ENCODE measurements at places on chromosomes 12 and 14.

GRCh38 chr12:998020-998874, 7.2 kb downstream of the ERC1 start:
- DNase-seq = no peak

GRCh38 chr14:46482200-46482599, 169.4 kb downstream of the RPL10L start:
- DNase-seq = no peak

GRCh38 chr14:32694795-32695449, 243.8 kb upstream of the NPAS3 start:
- no peak for DNase-seq

GRCh38 chr12:6145564-6145963, 21.1 kb upstream of the VWF start:
- DNase-seq = no peak

DNA sequence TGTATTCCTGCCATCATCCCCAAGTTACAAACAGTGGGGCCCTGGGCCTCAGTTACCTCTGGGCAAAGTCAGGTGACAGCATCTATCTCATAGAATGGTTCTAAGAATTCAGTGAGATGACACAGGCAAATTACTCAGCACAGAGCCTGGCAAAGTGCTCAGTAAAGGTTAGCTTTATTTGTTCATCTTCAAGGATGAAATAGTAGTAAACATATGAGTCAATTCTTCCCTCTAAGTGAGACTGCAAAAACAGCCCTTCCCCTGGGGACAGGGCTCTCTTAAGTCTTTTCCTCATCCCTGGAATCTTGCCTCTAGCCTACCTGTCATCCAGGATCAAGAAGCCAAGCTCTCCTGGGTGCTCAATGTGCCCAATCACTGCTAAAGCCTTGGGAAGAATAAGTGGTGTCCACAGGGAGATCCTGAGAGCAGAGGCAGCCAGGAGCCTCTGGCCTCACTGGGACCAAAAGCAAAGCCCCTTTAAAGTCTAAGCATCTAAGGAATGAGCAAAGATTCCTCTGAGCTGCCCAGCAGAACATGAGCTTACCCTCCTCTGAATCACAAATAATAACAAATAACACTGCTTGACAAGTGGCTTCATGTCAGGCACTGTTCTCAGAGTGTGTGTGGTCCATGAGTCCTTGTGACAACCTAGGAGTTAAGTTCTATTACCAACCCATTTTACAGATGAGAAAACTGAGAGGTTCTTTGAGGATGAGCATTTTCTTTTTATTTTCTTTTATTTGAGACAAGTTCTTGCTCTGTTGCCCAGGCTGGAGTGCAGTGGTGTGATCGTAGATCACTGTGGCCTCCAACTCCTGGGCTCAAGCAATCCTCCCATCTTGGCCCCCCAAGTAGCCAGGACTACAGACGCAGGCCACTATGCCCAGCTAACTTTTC, 12.1 kb downstream of the NUAK1 start:
- peak; percentile 89 for DNase-seq

DNA sequence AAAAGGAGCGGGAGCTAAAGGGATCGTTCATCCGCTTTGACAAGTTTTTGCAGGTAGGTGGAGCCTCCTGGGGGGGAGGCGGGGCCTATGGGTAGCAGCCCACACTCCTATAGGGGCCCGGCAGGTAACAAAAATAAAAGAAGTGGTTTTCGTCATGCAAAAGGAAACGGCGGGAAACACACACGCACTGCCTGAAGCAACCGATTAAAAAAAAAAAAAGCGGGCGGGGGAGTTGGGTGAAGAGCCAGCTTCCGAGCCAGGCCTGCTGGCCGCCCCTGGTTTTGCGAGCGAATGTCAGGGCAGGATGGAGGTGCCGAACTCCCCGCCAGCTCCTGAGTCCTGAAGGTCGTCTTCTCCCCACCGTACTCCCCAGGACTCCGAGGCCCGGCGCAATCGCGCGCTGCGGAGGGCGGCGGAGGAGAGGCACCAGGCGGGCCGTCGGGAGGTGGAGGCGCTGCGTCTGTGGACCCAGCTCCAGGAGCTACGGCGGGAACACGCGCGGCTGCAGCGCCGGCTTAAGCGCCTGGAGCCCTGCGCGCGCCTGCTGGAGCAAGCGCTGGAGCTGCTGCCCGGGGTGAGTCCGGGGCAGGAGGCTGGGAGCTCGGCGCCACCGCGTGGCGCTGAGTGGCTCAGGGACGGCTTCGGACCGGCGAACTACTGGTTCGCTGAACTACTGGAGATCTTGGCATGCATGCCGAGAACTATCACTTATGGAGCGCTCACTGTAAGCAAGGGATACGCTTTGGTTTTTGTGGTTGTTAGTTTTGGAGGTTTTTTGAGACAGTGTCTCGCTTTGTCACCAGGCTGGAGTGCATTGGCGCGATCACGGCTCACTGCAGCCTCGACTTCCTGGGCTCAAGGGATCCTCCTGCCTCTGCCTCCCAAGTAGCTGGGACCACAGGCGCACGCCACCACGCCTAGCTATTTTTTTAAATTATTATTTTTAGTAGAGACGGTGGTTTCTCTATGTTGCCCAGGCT, 3.6 kb downstream of the CFAP73 start:
- peak; percentile 60 for DNase-seq

DNA sequence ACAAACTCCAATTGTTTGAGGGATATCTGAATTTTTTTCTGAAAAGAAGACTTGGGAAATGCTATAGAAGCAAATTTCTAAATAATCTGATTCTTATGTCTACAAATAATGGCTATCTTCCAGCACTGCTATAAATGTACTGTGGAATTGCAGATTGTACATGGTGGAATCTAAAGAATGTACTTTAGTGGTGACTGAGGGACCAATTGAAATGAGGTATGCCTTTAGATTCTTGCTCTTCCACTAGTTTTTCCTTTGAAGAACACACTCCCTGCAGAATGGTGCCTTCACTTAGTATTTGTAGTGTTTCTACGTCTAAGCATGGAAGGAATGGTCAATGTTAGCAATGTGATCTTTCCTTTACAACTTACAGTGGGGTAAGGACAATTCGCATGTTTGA, 11.7 kb upstream of the PRB4 start:
- no peak for DNase-seq

DNA sequence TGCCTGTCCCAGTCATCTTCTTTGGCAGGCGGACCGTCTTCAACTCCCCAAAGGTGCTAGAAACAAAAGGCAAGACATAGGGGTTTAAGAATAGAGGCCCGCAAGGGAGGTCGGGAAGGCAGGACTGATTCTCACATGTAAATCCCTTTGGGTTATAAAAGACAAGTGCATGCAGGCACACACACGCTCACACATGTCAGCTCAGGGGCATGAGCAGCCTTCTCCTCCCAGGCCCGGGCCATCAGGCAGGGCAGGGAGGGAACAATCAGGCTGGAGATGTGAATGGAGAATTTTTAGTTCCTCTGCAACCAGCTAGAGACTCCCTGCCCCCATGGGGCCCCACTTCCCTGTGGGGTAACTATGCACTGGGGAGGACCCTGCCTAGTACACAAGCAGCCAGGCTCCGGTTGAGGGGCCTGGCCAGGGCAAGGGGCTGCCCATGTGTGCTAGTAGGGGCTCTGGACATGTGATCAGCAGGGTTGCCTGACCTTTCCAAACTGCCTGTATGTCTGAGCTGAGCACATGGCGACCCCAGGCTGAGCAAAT, 107.2 kb downstream of the RBM19 start:
- peak; percentile 76 for DNase-seq

GRCh38 chr12:87381742-87382141, 647.5 kb downstream of the C12orf50 start:
- DNase-seq = no peak

- DNase-seq = no peak
Observed at GRCh38 chr12:96120359-96121100, 73.6 kb upstream of the ELK3 start.

GRCh38 chr12:93174048-93174447, 203.7 kb upstream of the NUDT4 start:
- DNase-seq = no peak

DNA sequence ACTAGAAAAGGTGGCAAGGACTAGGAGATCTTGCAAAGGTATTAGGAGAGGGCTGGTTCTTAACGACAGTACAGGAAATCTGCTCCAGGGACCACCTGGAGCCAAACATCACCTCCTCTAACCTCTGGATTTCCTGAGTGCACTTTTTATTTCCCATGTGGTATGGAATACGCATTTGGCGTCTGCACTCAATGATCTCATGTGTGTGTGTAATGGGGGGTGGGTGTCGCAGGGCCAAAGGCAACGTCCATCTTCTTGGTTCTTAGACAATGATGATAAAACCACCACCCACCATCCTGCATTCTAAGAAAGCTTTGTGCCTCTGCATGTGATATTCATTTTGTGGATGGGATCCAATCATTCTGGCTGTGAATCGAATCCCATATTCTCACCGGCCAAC, 68.8 kb downstream of the CLMN start:
- DNase-seq = no peak

DNA sequence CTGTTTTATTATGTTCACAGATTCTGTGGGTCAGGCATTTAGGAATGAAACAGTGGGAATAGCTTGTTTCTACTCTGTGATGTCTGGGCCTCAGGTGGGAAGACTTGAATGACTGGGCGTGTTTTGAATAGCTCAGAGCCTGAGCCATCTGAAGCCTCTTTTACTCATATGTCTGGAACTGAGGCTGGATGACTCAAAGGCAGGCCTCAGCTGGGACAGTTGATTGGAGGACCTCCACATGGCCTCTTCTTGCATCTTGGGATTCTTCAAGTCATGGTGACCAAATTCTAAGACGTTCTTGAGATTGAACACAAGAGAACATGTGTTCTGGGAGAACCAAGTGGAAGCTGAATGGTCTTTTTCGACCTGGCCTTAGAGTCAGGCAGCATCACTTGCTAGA, 45.8 kb upstream of the TBX3 start:
- peak; percentile 26 for DNase-seq

- peak; percentile 51 for DNase-seq
Observed at GRCh38 chr12:90999527-90999926, 5.2 kb downstream of the EPYC start.

- DNase-seq = peak; percentile 23
Observed at GRCh38 chr12:49014547-49014946, 4.0 kb downstream of the PRKAG1 start.

DNA sequence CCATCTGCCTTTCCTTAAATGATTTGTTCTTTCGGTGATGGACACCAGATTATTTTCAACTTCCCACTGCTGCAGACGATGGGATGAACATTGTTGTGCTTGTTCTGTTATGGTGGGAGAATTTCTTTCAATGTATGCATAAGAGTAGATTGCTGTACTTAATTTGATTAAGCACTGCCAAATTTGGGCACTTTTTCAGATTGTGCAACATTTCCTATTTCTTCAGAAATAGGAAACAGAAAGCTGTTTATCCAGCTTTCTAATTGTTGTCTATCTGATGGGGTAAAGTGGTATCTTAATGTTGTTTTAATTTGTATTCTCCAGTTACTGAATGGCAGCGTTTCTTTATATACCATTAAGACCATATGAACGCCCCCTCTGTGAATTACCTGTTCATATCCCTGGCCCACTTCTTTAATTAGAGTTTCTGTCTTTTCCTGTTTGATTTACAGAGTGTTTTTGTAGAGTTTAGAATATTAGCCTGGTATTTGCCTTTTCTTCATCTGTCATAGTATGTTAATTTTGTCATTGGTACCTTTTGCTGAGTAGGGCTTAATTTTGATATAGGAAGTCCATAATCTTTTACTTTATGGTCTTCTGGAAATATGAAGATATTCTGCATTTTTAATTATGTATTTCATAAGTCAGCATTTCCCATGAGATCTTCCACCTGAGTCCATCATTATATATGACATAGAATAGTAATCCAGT, 59.6 kb downstream of the DIP2B start:
- DNase-seq = no peak

- no peak for DNase-seq
Observed at GRCh38 chr12:1703771-1704722, 13.2 kb downstream of the ADIPOR2 start.

GRCh38 chr12:85874031-85874461, at the start of gene NTS:
Gene NTS, plus strand, starts transcription at chr12:85874295. Its CDS starts 109 bp downstream, at chr12:85874404.
- peak; percentile 7 for DNase-seq

DNA sequence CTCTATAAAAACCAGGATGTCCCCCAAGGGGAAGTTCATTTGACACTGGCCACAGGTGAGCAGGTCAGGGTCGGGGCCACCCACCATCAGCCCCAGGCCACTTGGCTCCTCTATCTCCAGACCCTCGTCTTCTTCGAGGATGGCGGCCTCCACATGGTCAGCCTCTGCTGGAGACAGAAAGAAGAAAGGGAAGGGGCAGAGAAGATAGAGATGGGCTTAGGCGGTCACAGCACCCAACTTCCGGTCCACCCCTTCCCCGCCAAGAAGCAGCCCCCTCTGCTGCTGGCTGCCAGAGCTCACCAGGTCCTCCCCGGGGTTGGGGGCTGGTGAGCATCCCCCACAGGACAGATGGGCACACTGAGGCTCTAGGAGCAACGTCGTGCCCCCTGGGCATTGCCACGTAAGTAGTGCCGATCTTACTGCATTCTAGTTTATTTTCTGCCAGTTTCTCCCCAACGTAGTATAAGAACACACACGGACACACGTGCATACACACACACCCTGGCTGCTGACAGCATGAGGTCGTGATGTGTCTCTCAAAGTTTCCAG, 14.2 kb downstream of the BCL11B start:
- no peak for DNase-seq

GRCh38 chr12:125996443-125996842, 931.2 kb downstream of the AACS start:
- no peak for DNase-seq

GRCh38 chr14:67495827-67496226, 7.3 kb upstream of the TMEM229B start:
- no peak for DNase-seq

DNA sequence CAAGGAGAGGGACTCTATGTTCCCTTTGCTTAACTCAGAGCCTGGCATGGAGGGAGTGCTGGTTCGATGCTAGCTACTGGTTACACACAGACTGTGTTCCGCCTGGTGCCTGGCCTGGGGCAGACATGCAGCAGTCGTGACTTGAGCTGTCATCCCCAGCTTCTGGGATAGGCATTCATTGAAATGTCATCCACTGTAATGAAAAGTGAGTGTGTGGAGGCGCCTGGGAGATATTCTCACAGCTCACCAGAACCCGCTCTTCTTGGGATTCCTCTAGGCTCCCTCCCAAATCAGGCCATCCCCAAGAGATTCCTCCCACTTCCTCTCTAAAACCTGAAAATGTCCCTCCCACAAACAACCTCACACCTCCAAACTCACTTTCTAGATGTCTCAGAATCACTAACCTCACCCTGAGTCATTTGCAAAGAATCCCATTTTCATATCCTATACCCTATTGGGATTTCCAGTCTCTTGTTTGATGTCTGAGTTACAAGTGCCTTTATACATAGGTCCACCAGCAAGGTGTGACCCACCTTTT, 82.8 kb downstream of the CRACR2A start:
- peak; percentile 65 for DNase-seq

DNA sequence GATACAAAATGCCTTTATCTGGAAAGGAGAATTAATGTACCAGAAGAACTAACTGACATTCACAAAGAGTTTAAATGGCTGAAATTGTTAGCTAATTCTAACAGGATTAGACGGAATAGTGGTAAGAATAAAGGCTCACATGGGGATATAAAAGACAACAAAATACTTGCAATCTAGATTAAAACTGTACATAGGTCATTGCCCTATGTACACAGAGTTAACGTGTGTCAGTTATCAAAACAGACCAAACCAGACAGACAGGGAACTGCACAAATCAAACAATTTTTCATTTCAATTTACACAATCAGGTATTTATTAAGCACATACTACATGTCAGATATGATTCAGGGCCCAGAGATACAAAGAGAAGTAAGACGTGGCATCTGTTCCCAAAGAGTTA, 12.6 kb downstream of the TMTC1 start:
- DNase-seq = no peak
